NCI-H2029 (cell line): ENCODE measurements at places on chromosomes 16 and 17.
A peak's percentile ranks its signal among the peaks of the same experiment; 100 is the strongest.

GRCh38 chr17:19702217-19702641 lies 14.2 kb downstream of the SLC47A2 start:
- no peak for DNase-seq

GRCh38 chr17:64503821-64504768 lies 2.0 kb downstream of the DDX5 start:
- DNase-seq: no peak

DNA sequence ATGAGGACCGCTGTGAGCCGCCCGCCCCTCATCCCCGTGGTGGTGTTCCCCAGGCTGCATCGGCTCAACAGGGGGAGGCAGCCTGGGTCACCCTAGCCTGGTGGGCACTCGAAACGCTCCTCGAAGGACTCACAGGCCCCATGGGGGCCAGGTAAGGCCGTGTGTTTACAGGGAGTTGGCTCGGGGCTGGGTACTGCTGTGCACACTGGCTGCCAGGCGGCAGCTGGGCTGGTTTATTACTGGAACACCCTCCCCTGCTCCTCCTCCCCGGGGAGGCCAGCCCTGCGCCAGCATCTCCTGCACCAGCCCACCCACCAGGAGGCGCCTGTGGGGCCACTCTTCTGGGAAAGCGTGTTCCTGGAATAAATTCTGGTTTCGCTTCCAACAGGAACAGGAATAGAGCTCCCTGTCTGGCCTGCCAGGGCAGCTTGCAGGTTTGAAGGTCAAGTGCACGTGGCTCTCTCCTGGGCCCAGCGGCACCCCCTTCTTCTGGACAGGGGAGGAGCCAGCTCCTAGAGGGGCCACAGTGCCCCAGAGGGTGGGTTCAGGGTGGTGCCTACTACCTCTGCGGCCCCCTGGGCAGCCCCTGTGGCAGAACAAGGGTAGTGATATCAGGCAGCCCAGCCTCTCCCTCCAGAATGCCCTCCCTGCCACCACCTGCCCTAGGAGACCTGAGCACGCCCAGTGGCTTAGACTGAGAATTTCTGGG lies 11.3 kb downstream of the MCRIP1 start:
- DNase-seq: peak; percentile 84

DNA sequence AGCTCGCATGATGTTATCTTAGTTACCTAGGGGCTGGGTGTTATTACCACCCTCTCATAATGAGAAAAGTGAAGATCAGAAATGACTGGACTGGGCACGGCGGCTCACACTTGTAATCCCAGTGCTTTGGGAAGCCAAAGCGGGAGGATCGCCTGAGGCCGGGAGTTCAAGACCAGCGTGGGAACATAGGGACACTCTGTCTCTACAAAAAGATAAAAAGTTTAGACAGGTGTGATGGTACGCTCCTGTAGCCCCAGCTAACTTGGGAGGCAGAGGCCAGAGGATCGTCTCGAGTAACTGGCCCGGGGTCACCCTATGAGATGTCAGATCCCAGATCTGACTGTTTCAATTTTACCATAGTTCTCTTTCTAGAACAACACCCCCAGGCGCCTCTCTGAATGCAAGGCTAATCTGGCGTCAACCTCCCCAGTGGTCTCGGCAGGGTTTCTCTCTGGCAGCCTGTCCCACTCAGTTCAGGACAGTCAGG lies 1.9 kb upstream of the CCDC102A start:
- no peak for DNase-seq

GRCh38 chr16:14062261-14062660 lies 8.9 kb upstream of the MRTFB start:
- no peak for DNase-seq

GRCh38 chr16:31876951-31877828 lies 3.6 kb downstream of the ZNF267 start:
- DNase-seq: no peak

DNA sequence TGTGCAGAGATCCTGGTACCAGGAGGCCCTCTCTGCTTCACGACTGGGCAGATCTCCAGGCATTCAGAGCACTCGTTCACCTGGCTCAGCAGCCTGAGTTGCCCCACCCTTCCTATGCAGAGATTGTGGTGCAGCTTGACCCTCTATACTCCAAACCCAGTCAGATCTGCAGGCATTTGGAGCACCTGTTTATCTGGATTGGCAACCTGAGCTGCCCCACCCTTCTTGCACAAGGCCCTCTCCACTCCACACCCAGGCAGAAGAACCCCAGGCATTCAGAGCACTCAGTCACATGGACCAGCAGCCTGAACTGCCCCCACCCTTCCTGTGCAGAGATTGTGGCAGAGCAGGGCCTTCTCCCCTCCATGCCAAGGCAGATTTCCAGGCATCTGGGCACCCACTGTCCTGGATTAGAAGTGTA lies 88.4 kb upstream of the CDH5 start:
- peak; percentile 41 for DNase-seq

DNA sequence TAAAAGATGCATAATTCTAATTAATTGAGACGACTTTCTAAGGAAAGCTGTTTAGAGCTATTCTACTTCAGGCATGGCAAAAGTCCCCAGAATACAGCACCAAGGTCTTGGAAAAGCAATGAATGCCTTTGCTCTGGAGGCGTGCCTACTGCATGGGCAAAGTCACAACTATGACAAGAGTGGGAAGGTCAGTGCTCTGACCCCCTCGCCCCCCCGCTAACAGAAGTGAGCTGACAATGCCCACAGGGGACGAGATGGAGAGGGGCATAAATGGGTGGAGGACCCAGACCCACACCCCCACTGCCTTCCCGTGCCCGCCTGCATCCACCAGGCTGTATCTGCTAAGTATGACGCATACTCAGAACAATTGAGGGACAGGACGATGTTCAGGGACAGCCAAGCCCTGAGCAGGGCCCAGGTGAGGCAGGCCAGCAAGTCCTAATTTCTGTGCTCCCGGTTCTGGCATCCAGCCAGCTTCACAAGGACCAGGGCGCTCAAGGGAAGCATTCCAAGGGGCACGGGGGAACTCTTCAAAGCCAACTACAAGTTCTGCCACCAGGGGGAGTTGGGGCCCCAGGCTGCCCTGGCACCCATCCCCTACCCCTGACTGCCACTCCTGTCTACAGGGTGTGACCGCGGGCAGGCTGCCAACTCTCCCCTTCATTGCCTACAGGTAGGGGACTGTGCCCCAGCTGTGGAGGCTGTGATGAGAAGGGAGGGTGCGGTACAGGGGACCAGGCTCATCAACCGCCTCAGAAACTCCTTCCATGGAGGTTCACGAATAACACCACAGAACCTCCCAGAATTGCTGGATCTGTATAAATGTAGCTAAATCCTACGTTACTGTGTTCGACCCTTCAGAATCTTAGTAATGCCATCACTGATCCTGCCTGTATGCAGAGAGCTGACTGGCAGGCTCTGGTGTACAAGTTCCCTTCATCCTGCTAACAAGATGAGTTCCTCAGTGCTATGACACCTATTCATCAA lies 20.8 kb downstream of the NPRL3 start:
- DNase-seq: peak; percentile 78

- no peak for DNase-seq
These were observed 662 bp upstream of the TUBB3 start for GRCh38 chr16:89922477-89922883.

DNA sequence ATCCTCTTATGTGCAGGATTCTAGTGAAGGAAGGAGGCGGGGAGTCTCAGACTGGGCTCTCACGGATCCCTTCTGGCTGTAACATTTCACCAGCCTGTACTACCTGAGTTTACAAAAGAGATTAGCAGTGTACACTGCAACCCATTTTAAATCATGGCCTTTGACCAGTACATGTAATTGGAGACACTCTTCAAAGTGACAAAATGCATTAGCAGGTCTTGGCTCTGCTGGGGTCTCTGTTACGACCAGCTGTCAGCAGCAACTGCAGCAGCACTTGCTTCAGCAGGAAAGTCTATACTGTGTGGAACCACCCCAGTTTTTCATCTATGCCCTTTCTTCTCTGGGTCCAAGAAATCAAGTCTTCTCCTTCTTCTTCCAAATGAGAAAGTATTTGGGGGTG lies 322.8 kb upstream of the ASIC2 start:
- no peak for DNase-seq

- DNase-seq: no peak
These were observed 3.4 kb downstream of the SP6 start for GRCh38 chr17:47847341-47848197.

- peak; percentile 63 for DNase-seq
These were observed 491 bp downstream of the SLC25A19 start for GRCh38 chr17:75288770-75289114.

DNA sequence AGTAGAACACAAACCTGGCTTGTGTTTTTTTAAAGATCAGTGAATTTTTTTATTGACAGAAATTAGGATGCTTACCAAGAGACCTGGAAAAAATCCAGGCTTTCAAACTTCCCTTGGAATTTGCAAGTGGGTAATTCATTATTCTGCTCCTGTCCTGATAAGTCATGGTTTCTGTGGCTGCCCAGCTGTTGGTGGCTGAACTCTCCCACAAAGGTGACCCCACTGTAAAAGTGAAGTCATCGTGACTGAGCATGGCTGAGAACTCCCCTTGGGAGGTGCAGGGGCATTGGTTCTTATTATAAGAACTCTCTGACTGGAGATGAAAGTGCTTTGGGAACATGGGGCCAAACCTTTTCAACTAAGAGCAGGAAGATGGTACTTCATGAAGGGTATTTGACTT lies 46.6 kb upstream of the TANC2 start:
- no peak for DNase-seq

GRCh38 chr16:4109250-4109736 lies 6.9 kb downstream of the ADCY9 start:
- no peak for DNase-seq

DNA sequence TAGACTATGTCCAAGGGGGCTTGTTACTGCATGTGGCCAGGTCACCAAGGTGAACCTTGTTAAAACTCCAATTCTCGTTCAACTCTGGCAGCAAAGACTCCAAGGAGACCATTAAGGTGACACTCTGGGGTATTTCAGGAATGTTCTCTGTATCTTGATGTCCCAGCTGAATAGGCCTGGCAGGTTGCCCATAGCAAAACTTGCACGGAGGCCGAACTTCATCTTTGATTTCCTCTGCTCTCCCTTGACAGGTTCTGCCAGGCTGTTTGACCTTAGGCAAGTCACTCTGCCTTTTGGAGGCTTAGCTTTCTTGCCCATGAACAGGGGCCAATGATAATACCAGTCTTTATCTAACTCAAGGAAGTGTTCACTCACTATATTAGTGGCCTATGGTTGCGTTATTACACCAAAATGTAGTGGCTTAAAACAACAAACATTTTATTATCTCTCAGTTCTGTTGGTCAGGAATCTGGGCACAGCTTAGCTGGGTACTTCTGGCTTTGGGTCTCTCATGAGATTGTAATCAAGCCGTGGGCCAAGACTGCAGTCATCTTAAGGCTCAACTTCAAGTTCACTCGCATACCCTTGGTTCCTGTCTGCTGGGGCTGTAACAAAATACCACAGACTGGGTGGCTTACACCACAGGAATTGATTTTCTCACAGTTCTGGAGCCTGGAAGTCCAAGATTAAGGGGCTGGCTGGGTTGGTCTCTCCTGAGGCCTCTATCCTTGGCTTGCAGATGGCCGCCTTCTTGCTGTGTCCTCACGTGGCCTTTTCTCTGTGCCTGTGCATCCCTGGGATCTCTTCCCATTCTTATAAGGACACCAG lies 168.5 kb downstream of the UTP18 start:
- no peak for DNase-seq

GRCh38 chr16:87844809-87845208 lies 24.5 kb downstream of the SLC7A5 start:
- no peak for DNase-seq

DNA sequence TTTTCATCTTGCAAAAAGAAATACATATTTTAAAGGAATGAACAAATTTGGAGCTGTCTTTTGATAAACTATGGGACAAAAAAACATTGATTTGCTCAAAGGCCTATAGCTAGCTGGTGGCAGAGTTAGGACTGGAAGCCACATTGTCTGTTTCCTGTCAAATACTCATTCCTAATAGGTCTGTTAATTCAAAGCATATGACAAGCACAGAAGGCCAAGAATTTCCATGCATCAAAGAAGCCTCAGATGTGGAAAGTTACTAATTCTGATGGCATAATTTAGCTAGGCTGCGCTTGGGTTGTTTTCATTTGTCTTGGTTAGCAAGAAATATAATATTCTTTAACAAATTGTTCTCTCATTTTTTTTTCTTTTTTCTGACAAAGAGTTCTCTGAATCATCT lies 98.0 kb downstream of the CDK5R1 start:
- no peak for DNase-seq

DNA sequence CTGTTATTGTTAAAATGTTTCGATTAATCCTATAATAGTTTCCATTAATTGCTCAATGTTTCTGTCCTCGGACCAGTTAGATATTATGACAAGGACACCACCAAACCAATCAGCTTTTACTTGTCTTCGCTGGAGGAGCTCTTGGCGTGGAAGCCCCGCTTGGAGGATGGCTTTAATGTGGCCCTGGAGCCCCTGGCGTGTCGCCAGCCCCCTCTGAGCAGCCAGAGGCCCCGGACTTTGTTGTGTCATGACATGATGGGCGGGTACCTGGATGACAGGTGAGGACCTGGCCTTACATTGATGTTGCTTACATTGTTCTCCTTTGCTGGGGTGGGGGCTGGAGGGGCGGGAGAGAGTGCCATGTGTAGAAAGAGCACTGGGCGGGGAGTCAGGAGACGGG lies 3.0 kb downstream of the ENGASE start:
- DNase-seq: no peak

GRCh38 chr16:11896486-11897176 lies 19.1 kb downstream of the GSPT1 start:
- DNase-seq: no peak

DNA sequence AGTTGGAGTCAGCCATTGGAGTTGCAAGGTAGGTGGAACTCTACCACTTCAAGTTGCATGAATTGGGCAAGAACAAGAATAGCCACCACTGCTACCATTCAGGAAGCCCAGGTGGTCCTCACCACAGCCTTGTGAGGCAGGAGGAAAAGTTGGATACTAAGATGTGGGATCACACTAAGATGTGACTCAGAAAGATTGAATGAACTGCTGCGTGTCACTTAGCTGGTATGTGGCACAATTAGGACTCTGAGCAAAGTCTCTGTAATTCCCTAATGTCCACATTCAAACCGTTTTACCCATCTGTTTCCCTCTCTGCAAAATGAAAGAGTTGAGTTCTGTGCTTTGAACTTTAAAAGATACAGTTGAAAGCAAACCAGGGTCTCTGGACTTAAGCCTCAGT lies 44.7 kb upstream of the HS3ST3A1 start:
- DNase-seq: no peak

GRCh38 chr17:73268582-73269328 lies 7.1 kb upstream of the CPSF4L start:
- no peak for DNase-seq

- DNase-seq: no peak
These were observed 4.4 kb upstream of the ASGR1 start for GRCh38 chr17:7183433-7184090.

- DNase-seq: no peak
These were observed 223.1 kb downstream of the SOX9 start for GRCh38 chr17:72343911-72344310.
